Lower leg skin (tissue), 4 donors: ENCODE measurements at places on chromosomes 5 and 9.

DNA sequence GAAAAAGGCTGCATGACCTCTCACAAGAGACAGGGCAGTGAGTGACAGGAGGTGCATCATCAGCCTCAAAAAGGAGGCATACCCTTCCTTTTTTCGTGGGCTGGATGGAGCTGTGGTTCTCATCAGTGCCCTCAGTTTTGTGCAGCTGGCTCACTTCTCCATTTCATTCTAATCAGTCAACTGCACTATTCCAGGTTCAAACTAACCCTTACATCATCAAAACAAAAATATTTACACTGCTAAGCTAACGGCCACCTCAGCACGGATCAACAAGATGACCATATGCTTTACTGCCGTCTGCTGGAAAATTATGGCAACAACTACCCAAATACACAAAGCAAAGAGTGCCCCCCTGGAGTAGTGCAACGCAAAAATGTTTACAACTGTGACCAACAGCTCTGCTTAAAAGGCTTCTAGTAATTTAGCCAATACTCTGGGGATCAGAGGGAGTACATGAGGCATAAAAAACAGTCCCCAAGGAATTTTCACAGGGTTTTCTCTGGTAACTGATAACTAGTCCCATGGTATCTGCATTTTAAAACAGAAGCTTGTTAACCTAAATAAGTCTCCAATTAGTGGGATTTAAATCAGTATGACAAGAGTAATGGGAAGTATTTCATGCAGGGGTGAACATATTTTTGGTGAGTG lies 10.8 kb downstream of the KCNV2 start:
- DNase-seq: no peak

- DNase-seq: no peak
These were observed 351 bp downstream of the TRIO start for GRCh38 chr5:14143546-14143840.

DNA sequence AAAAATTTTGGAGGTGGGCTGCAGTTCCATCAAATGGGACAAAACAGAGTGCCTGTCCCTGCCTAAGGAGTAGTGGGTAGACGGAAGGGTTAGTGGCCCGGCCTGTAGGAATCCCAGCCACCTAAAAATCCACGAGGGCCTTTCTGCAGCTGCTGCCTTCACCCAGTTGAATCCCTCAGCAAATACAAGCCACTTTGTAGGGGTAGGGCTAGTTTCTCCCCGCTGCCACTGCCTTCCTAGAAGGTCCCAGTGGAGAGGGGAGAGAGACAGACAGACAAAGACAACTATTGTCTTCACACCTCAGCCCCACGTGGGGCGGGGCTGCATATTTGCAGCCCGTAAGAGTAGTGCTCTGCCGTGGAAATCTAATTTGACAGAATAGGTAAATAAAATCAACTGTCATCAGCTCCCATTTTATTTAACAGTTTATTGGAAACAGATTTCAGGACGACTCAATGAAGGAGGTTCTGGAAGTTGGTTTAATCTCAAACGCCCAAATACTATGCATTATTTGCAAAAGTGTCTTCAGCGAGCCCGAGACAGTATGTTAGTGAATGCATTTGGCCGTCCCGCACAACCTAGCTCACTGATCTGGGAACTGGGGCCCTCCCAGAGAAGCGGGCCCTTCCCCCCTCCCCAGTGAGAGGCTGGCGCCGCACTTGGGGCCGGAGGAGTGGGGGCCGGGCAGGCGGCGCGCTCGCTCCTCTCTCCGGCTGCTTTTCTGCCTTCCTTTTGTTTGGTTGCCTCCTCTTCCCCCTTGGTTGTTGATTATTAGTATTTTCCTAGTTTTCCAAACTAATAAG lies 67.6 kb upstream of the TBCA start:
- DNase-seq: no peak

DNA sequence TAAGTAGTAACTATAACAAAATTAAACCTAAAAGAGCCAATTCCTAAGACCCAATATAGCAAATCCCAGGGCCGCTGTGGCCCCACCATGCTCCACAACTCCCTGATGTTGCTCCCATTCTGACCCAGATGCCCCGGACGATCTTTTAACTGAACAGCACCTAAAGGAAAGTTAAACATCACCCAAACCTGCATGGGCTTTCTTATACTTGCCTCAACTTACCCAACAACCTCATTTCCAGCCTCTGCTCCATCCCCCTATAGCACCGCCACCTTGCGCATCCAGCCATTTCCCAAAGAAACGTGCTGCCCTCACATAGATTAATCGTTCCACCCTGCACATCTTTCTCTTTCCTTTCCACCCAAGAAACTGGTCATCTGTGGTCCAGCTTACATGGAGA lies 54.6 kb downstream of the ZNF354C start:
- DNase-seq: peak; percentile 21

DNA sequence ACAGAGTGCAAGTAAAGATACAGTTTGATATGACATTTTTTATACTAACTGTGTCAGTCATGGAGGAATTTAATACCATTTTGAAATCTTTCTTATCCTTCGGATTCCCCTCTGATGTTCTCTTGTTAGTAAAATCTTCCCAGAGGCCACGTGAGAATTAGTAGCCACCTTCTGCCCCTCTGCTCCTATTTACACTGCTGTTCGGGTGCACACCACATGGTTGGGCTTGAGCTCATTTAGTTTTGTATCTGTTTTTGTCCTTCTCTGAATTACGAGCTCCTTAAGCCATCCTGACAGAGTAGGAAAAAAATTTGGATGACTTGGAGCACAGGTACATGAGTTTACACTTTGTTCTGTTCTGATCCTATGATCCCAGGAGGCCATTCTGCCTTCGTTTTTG lies 109.7 kb downstream of the SV2C start:
- DNase-seq: no peak

DNA sequence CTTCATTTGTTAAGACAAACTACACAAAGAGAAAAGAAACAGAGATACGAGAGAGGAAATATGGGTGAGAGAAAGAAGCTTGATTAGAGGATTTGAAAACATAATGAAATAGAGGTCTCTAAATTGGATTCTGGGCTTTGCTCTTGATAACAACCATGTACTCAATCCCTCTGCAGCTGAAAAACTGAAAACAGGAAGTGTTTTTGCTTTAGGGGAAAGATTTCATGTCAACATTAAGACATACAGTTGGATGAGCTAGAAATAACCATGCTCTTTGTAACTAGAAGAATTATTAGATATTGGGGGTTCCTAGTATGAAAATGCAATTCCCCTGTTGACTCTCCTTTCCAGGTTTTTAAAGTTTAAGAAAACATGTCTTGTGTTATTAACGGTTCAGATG lies 21.9 kb downstream of the CRHBP start:
- no peak for DNase-seq

- DNase-seq: no peak
These were observed 61.7 kb downstream of the CDC14B start for GRCh38 chr9:96557921-96558320.

- no peak for DNase-seq
These were observed 5.3 kb downstream of the NTNG2 start for GRCh38 chr9:132167192-132167591.

GRCh38 chr5:123086376-123087055 lies 2.5 kb upstream of the PRDM6 start:
- DNase-seq: no peak

DNA sequence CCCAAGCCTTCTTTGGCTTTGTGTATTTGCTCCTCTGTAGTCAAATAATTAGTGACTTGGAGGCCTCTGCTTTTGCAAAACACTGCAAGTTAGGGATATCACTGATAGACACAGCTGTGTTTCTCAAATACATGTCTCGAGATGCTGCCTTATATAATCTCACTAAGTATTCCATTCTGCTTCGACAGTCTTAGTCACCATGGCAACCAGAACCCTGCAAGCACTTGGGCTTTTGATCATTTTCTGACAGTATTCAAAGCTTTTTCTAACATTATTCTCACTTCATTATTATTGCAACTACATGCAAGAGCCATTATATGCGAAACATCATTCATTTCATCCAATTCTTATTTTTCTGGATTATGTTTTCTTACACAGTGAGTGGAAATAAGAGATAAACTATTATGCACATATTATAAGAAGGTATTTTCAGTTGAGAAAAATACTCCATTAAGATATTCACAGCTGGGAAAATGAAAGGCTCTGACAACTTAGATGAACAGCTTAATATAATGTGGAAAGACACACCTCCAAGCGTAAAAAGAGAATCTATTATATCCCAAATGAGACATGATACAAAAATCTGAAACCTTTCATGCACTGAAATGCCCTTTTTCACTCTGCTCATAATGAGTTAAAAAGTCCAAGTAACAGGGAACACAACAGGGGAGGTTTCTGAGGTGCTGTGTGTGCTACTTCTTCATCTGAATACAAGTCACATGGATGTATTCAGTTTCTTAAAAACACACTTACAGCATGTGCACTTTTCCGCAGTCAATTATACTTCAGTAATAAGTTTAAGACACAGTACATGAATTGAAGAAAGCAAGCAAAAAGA lies 93.9 kb downstream of the SCAI start:
- no peak for DNase-seq

DNA sequence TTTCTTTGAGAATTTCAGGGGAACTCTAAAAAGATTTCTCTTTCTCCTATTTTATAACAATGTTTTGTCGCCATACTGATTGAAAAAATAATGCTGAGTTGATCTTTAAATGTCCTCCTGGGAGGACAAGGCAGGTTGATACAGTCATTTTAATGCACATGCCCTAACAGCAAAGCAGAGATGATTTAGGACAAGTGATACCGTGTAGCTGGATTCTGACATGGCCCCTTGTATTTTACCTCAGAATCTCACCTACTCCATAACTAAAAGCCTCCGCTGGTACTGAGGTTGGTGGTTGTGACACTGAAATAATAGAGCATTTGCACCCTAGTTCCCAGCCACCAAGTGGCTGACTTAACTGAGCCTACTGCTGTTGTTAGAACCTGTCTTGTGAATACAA lies 811 bp upstream of the LRRTM2 start:
- no peak for DNase-seq
